ENCODE measurements at places on chromosomes 6 and 20.

GRCh38 chr6:162363757-162364156 is 363.8 kb downstream of the PRKN start:
- DNase-seq: no peak

DNA sequence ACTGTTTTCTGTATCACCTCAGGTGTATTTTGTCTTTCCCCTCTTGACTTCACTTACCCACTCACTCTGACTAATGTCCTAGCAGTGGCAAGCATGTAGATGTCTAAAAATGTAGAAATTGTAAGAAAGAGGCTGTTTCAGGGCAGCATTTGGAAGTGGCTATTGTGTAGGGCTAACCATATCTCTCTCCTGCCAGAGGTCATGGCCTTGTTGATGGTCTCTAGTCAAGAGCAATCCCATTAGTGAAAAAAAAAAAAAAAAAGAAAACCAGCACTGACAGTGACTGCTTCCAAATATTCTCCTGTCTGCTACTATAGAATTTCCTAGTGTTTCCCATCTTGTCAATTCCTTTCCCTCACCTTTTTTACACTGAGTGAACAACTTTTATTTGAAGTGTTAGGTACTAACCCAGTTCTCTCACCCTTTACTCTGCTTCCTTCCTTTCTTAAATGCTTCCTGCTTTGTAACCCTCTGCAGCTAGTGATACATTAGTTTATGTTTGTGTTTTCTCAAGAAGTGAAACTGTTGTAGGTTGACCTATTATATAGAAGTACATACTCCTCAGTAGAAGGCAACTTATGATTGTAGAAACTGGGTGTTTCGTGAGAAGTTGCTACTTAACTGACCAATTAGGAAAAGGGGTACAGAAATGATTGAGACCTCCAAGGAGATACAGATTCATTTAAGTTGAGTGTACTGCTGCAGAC is 174.1 kb upstream of the PTPRK start:
- no peak for DNase-seq

DNA sequence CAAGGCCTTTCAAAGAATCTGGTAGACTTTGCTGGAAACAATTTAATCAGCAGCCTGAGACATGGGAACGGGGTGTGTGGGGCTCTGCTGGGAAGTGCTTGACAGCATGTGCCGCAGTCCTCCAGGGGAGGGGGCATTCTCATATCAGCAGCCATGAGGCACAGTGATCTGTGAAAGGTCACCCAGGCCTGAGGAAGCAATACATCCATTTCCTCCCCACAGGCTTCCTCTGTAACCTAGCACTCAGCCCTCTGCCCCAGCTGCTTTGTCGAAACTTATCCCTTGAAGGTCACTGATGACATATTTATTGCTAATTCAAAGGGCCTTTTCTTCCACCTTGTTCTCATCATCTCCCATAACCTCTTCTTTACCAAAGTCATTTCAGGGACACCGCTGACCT is 103.3 kb downstream of the TNFAIP3 start:
- DNase-seq: no peak

- DNase-seq: no peak
Observed at GRCh38 chr6:109717971-109718370, 26.9 kb downstream of the FIG4 start.

DNA sequence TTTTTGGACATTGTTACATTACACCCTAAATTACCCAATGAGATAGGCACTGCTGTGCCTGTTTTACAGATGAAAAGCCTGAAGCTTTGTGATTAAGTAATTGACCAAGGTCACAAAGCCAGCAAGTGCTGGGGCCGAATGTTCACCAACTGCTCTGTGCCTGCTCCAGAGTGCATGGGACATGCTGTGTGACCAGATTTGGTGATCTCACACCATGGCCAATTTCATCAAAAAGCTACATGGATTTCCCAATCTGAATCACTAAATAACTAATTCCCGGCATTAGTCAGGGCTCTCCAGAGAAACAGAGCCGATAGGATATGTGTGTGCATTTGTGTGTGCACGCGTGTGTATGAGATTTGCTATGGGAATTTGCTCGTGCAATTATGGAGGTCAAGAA is 228.3 kb upstream of the ECI2 start:
- DNase-seq: no peak

GRCh38 chr6:17729223-17730077 is 22.7 kb upstream of the NUP153 start:
- no peak for DNase-seq

GRCh38 chr6:41122373-41122772 is 31.8 kb downstream of the TREML1 start:
- no peak for DNase-seq

GRCh38 chr20:34927736-34928135 is 27.9 kb downstream of the GSS start:
- no peak for DNase-seq

DNA sequence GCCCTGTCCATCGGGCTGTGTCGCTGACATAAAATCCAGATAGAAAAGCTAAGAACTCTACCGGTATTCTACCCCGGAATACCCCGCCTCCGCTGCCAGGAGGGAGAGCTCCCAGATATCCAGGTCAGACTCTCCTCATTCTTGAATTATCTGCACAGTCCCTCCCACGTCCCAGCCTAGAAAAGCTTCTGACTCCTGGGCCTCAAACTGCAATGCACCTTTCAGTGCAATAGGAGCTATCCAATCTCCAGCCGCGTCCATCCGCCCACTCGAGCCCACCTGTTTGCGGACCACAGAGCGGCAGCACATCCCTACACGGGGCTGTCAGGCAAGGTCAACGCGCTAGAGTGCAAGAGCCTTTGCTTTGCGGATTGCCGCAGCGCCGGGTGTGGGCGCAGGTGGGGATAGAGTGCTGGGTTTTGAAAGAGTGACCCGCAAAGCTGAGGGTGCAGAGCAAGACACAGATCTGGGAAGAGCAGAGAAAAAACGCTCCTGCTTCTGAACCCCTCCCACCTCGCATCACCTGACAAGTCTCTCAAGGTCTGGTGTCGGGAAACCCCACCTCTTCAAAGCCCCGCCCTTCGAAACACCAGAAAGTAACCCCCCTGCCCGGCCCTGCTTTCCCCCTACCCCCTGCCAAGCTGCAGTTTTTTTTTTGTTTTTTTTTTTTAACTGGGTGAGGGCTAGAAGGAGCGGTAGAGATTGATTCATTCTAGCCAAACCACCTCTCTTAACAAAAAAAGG is 1.3 kb downstream of the TAPBP start:
- peak; percentile 58 for DNase-seq

DNA sequence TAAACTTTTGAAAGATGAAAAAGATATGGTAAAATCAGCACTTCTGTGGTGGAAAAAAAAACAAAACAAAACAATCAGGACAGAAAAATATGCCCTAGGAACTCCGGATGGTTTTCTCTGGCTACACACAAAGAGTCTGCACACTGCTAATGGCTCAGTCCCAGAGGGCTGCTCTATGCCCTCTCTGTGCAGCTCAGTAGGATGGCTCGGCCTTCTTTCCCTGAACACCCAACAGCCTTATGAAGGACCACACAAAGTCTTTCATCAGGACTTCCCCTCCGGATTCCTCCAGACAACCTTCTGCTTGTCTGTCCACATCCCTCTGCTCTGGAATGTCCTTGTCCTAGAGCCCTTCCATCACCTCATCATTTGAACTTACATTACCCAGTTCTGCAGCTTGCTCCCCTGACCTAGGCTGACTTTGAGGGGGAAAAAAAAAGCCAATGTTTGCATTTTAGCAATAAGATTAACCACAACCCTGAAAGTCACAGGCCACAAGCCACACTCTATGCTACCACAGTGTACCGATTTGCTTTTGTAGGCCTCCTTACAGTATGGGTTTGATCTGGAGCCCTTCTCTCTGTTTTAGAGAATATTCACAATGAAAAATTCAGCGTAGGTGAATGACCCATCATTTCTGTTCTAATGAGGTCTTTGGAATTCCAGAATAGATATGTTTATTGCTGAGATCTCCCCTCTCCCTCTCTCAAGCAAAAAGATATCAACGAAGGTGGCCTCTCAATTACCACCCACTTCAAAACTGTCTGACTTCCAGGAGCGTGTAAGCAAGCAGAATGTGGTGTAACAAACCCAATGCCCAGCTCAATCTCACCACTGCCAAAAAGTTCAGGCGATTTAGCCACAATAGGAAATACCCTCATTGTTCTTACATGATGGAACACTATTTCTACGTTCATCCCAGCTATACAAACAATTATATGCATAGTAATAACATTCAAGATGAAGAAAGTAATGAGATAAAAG is 164.0 kb downstream of the GMDS start:
- DNase-seq: no peak

GRCh38 chr6:56856036-56856580 is 98.8 kb upstream of the BEND6 start:
- no peak for DNase-seq

- DNase-seq: no peak
Observed at GRCh38 chr6:166588691-166589336, 2.3 kb upstream of the RAMACL start.

DNA sequence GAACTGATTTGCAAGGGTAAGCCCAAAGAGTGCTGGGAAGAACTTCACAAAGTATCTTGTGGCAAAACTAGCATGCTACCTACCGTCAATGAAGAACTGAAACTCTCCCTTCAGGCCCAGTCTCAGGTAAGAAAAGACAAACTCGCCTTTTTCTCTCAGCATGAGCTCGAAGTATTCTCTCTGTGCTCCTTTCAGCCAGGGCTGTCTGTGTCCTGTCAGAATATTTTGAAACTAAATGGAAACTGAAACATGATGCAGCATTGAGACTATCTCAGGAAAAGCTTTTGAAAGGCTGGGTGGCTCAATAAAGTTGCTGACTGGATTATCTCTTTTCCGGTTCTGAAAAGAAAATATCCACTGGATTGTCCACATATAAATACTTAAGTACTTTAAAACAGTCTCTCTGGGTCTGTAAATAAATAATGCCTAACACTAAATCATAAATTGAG is 696 bp downstream of the CALHM5 start:
- DNase-seq: no peak

DNA sequence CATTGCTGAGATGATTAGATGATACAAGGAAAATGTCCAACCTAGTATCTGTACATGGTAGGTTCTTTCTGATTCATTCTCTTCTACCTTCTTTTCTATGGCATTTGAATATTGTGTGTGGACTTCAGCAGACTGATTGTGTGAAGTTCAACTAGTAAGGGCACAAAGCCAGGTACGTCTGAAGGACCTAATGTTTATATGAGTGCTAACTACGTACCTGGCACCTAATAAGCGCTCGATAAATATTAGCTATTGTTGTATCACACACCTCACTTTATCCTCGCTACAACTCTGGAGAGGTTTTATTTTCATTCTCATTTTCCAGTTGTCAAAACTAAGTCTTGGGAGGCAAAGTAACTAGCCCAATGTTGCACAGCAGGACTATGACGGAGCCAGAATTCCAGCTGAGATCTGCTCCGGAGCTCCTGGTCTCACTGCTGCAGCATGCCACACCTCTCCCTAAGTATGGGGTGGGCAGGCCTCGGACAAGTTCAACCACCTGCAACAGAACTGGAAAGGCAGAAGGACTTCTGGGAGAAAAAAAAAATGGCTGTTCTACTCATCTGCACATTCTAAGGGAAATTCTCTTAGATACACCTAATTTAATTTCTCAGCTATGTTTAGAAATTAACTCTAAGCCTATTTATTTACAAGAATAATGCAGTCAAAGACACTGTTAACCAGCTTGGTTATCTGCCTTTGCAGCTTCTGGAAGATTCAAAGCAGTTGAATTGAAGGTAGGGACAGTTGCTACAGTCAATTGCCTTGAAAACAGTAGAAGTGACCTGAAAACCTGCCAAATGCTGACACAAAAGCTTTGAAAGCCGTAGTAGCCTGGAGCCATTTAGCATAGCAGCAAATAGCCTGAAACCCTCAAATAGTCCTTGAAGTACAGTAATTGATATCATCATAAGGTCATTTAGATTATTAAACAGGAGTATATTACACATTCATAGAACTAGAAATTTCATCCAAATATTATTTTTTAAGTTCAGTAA is 165.0 kb downstream of the PDE7B start:
- no peak for DNase-seq

GRCh38 chr6:22030730-22031619 is 265.9 kb downstream of the PRL start:
- no peak for DNase-seq

DNA sequence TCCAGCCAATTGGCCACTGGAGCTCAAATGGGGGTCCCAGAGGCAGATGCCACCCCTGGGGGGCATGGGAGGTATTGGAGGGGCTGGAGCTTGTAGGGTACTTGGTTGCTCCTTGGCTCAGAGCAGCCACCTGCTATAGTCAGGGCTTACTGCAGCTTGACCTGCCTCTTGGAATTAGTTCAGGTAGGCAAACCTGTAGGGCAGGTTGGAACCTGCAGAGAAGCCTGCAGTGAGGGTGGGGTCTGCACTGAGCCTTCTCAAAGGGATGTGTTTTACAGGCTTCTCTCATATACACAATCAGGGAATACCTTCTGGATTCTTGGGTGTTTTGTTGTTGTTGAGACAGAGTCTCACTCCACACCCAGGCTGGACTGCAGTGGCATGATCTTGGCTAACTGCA is 94.2 kb upstream of the MYL9 start:
- no peak for DNase-seq

DNA sequence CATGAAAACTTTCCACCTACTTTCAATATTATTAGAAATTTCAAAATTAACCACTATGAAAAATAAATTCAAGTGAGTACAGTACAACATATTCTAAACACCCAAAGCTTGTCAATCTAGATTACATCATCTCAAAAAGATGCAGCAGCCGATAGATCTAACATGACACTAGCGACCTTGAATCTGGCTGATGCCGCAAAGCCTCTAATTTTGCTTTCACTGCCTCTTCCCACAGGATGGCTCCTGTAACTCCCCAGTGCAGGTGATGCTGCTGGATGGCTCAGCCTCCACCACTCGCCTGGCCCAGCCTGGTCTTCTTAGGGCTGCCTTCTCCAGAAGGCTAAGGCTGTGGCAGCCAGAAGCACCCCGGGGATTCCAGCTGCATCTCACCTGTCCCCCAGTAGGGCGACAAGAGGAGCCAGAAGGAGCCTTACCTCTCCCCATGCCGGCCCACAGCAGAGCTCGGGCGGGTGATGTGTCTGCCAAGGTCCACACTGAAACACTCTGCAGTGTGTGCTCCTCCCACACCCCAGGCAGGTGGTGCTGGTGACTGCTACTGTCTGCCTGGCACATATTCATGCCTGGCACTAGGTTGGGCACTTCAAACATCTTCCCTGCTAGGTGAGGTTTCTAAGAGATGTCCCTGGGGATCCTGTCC is 82.1 kb downstream of the SLC23A2 start:
- DNase-seq: no peak
